D721Med (cell line): ENCODE measurements at places on chromosomes 4 and X.

- DNase-seq = no peak
These were observed 52.3 kb upstream of the NKX1-1 start for GRCh38 chr4:1458581-1458980.

DNA sequence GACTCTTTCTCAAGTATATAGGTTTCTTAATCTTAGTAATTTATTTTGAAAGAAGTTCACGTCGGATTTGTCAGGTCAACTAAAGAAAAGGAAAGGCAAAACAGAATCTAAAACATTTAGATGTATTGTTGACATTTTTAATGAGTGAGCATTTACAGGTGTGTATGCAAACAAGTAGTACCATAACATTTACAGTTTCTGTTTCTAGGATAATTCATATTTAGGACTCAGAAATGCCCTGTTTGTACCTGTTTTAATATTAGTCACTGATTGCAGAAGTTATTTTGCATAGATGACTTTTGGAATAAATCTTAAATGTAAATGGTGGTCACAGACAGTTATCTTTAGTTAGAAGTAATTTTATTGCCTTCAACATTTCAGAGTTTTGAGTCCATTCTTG is 151.3 kb upstream of the NUDT6 start:
- no peak for DNase-seq

GRCh38 chr4:141702472-141703182 is 66.2 kb downstream of the IL15 start:
- DNase-seq = no peak

- DNase-seq = no peak
These were observed 39.6 kb downstream of the ZNF827 start for GRCh38 chr4:145898926-145899531.

DNA sequence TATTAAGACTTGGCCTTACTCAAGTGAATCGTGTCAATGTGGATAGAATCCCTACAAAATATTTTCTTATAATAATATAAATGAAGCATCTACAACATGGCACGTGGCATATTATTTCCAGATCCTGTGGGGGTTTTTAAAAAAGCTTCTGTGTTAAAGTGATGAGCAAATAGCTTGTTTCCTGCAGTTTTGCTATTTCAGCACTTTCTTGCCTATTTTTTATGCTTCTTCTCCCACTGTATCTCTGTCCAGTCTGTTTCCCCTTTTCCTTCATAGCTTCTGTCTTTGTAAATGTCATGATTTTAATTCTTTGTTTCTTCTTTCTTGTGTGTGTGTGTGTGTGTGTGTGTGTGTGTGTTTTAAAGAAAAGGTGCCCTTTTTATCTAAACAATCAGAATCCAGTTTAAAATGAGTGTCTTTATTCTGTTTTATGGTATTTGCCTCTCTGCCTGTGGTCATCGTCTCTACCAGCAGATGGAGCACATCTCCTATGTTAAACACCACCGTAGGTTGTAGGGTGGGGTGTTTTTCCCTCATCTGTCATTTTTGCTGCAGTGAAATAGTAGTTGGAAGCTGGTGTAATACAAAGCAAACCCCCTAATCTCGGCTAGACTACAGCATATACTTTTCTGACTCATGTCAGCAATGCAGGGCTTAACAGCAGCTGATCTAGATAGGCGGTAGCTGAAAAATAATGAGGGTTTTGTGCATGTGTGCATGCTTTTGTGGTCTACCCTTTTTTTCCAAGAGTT is 33.1 kb downstream of the FTHL17 start:
- no peak for DNase-seq

GRCh38 chr4:151628001-151628608 is 132.7 kb downstream of the GATB start:
- DNase-seq = no peak

DNA sequence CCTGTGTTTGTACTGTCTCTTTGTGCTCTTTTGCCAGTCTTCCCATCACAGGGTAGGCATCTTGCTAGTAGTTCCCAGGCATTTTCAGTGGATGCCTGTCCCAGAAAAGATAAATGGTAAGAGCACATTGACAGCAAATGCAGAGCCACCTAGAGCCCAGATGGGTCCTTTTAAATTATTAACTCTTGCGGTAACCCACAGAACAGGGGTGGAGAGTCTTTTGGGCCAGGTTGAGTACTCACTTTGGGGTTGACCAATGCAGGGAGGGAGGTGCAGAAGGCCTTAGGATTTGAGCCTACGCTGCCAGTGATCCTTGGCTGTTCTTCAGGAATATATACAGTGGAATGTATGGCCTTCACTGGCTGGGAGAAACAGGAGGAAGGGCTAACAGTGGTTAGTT is 173.8 kb downstream of the MSN start:
- no peak for DNase-seq

DNA sequence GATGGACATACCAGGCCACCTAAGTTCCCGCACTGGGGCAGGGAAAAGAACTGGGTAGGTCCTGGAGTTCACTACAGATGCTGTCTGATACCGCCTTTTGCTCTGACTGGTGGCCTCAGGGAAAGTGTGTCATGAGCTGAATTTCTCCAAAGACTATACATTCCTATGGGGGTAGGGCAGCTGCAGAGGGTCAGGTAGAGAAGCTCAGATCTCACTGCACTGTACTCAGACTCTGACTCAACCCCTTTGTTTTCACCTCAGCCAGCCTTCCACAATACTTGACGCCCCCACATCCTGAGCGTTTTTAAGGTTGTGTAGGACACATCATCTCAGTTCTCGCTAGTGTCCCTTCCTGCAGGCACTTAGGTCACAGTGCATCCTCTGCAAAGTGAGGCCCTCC is 7.8 kb downstream of the GATB start:
- no peak for DNase-seq

DNA sequence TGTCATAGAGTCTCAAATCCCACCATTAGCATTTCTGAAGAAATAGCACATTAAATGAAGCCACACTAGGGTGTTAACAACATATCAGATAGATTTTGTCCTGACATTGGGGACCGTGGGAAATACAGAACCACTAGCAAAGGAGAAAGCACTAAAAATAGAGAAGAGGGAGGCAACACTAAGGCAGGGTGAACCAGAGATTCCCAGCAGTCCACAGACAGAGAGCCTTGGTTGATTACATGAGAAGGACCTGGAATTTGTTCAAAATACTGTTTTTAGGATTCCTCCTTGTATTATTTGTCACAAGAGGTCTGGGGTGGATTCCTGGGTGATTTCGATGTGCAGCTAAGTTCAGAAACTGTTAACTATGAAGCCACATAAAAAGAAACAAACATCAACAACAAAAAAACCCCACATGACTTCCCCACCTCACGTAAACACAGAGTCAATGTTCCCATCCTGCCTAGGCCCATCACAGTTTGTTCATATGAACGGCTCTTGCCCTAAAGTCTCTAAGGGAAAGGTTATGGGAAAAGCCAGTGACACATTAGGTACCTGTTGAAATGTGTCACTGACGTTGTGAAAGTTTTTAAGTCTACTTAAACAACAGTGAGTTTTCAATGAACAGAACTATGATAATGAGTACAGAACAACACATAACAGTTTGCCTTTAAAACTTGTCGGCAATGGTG is 23.6 kb upstream of the GRSF1 start:
- DNase-seq = no peak
